ENCODE measurements at places on chromosomes 12 and 14.

- no peak for DNase-seq
Observed at GRCh38 chr14:70730393-70730792, 78.9 kb downstream of the MAP3K9 start.

DNA sequence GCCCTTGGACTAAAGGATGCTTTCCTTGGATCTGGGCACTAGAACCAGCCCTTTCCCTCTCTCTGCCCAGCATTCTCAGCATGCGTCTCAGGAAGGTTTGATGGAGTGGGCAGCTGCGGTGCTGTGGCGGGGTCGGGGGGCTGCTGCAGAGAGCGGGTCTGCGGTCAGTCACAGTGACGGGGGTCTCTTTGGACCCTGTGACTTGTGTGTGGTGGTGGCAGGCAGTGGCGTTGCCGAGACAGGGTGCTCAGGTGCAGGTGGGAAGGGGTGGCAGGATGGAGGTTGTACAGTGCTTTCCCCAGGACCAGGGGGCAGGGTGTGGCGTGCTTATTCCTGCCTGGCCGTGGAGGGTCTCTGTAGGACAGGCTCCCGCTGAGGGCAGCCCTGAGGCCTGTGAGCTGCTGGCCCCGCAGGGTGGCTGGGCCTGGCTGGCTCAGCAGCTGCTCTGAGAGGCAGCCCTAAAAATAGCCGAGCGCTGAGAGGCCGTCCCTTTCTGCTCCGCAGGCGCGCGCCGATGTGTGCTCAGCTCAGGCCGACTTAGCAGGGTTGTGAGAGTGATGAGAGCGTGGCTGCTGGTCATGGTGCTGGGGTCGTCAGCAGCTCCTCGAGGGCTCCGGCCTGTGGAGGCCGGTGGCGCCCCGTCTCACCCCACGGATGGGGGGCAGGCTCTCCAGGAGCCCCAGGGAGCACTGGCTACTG lies 9.7 kb downstream of the PACS2 start:
- DNase-seq, result no peak

- DNase-seq, result no peak
Observed at GRCh38 chr14:74486164-74486563, 6.9 kb downstream of the NPC2 start.

DNA sequence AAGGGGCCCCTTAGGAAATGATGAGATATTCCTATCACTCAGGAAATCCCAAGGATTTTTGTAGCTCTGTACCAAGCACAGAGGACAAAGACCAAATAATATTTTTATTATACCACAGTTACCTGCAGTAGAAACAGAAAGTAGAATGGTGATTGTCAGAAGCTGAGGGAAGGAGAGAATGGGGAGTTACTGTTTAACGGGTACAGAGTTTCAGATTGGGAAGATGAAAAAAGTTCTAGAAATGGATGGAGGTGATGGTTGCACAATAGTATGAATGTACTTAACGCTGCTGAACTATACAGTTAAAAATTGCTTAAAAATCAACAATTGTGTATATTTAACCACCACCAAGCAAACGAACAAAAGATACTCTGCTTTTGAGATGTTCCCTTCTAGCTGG lies 24.1 kb downstream of the FLVCR2 start:
- DNase-seq, result no peak

DNA sequence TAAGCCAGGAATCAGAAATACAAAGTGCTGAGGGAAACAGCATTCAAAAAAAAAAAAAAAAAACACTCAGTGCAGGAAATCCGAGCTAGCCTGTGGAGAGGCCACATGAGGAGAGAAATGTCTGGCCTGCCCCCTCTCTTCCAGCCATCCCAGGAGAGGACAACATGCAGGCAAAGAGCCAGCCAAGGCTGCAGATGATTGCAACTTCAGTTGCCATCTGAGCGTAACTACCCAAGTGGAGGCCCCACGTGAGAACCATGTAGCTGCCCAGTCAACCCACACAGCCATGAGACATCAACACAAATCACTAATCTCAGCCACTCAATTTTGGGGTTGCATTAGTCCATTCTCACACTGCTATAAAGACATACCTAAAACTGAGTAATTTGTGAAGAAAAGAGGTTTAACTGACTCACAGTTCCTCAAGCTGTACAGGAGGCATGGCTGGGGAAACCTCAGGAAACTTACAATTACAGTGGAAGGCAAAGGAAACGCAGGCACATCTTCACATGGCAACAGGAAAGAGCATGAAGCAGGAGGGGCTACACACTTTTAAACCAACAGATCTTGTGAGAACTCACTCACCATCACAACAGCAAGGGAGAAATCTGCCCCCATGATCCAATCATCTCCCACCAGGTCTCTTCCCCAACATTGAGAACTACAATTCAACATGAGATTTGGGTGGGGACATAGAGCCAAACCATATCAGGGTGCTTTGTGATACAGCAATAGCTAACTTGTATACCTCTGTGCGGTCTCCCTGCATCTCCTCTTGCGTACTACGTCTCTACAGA lies 161.1 kb downstream of the PIWIL1 start:
- DNase-seq, result no peak

DNA sequence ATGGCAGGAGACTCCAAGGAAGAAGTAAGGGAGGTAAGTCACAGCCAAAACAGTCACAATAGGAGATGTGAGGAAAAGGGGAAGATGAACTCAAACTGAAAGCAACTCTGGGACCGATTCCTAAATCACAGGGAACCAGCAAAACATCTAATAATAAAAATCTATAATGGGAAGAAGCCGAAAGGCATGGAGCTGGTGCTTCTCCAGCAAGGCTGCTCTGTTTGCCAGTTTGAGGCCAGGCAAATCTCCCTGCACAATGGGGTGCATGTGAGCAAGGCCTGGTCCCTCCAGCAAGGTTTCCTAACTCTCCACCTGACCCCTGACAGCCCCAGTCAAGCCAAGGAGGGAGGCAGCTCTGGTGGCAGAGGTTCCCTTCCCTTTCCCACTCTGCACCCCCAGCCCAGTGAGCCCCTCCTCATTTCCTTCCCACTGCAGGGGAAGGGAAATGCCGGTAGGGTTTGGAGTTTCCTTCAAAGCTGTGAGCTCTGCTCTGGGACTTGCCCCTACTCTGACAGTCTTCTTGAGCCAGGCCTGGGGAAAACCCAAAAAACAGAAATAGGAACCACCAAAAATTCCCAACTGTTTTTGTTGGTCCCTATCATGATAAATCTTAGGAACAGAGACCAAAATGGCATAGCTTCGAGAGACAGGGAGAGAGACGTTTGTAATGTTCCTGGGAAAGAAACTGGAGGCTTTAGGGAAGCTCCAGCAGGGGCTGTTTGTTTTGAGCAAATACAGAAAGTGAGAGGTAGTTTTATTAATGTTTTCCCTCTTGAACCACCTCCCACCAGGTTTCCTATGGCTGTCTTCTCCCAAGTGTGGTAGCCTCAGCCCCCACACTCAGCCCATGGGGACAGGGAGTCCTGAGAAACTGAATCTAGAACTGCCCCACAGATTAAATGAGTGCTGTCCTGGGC lies 34.6 kb downstream of the FMNL3 start:
- DNase-seq, result no peak

- DNase-seq, result no peak
Observed at GRCh38 chr12:85277191-85277590, 2.8 kb upstream of the ALX1 start.

- no peak for DNase-seq
Observed at GRCh38 chr12:122413516-122414404, 8.7 kb downstream of the CLIP1 start.

GRCh38 chr14:106843386-106843785 lies 1317.0 kb downstream of the TMEM121 start:
- no peak for DNase-seq

DNA sequence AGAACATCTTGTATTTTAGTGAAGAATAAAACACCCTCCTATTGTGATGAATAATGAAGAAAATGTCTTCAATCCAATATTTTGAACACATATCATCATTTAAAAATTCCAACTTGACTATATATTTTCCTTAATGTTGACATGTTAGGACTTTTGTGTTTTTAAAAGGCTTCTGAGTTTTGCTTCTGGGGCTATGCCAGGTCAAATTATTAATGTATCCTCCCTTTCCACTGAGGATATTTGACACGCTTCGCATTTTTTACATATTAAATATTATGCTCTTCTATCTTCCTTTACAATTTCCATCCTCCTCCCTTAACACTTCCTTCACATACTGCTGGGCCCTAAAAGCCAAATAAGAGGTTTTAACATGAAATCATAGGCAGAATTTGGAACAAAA lies 20.6 kb downstream of the RERG start:
- DNase-seq, result no peak

DNA sequence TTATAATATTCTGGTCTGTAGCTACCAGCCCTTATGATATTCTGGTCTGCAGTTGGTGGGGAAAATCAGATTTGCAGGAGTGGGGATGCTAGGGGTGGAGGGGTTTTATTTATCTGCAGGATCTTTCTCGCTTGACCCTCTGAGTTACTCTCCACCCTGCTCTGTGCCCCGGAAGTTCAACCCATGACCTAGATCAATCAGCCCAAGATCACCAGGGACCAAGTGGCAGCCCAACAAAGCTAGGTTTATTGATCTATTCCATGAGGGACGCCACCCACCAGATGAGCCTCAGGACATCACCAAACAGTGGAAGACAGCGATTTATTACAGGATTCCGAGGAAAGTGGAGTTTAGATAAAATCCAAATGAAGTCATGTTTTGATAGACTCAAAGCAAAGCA lies 25.8 kb upstream of the C12orf76 start:
- no peak for DNase-seq

DNA sequence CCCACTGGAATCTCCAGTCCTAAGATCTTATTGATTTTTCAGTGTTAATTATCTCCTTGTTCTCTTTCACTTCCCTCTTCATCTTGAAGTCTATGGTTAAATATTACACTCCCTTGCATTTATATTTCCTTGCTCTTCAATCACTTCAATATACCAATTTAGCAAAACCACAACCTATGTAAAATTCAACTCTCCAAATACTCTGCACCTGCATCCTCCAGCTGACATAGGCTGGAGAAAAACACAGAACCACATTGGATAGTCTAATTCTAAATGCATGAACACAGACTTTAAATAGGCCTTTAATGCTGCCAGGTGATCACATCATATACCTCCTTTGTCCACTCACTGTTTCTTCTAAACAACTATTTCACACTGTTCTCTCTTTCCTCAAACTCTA lies 253.8 kb upstream of the GARIN6 start:
- DNase-seq, result no peak

- no peak for DNase-seq
Observed at GRCh38 chr12:42741091-42741490, 151.5 kb upstream of the PRICKLE1 start.

GRCh38 chr14:71665781-71666180 lies 266.4 kb upstream of the RGS6 start:
- DNase-seq, result no peak

GRCh38 chr14:71336489-71337192 lies 429.4 kb downstream of the PCNX1 start:
- DNase-seq, result no peak

- no peak for DNase-seq
Observed at GRCh38 chr12:68109444-68110217, 49.9 kb downstream of the IFNG start.

DNA sequence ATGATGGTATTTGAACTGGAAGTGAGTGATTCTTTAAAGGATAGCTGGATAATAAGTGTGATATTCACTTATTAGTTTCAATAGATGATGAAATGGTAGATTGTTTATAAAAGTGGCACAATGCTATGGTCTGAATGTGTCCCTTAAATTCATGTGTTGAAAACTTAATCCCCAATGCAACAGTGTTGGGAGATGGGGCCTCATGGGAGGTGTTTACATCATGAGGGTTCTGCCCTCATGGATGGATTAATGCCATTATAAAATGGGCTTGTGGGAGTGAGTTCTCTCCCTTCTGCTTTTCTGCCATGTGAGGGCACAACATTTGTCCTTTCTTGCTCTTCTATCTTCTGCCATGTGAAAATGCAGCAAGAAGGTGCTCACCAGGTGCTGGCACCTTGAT lies 134.0 kb downstream of the SLC38A1 start:
- DNase-seq, result no peak

GRCh38 chr14:86707071-86707470 lies 1177.1 kb downstream of the FLRT2 start:
- no peak for DNase-seq

DNA sequence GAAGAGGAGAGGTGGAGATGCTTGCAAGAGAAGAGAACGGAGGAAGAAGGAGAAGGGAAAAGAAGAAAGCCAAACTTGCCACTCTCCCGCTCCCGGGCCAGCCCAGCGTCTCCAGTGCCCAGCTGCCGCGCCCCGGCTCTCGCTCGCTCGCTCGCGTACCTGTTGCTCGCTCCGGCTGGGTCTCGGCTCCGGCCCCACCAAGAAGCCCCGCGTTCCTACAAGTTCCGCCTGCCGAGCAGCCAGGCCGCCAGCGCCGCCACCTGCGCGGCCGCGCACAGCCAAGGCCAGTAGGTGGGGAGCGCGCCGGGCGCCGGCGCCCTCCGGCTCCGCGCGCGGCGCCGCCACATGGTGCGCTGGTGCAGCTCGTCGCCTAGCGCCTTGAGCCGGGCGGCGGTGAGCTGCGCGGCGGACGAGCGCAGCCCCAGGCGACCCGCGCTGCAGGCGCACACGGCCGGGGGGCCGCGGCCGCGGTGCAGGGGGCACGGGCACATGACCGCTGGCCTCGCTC lies 370 bp downstream of the HRK start:
- no peak for DNase-seq

- DNase-seq, result no peak
Observed at GRCh38 chr12:42129595-42130204, 15.0 kb downstream of the GXYLT1 start.

DNA sequence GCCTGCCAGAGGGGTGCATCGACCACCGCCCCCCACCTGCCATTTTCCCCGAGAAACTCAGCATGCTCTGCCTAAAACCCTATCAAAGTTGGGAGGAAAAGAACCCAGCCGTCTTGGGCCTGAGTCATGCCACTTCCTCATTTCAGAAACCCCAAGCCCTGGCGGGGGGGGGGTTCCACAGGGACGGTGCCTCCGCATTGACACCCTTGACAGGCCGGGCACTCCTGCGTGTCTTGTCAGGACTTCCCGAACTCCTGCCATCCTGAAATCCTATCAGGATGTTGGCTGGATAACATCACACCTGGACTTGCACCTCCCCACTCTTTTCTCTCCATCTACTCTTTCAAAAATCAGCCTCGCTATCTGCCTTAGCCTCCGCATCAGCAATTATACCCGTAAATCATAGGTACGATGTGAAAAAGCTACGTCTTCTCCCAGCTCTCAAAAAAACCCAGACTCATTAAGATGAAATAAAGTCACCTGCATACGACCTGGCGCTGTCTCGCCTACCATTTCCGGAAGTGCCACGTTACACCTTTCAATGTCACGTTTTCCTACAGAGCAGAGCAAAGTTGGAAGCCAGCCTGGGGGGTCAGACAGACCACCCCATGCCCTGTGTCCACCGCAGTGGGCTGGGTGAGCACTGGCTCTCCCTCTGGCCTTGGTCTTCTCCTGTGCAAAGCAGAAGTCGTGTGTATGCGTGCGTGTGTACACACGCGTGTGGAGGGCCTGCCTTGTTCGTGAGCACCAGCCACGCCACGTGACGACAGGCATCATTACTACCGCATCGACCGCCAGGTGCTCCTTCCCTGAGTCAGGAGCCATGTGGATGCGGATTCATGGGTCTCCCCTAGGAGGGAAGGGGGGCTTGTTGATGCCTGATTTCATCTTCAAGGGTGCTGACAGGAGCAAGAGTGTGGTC lies 96.7 kb downstream of the RFLNA start:
- peak; percentile 92 for DNase-seq

Measured in Right ventricle myocardium inferior (tissue), 1 donor.